ENCODE measurements at places on chromosomes 3 and 15.
A peak's percentile ranks its signal among the peaks of the same experiment; 100 is the strongest.

GRCh38 chr3:129878355-129878754 lies 15.2 kb downstream of the TMCC1 start:
- peak; percentile 16 for DNase-seq

DNA sequence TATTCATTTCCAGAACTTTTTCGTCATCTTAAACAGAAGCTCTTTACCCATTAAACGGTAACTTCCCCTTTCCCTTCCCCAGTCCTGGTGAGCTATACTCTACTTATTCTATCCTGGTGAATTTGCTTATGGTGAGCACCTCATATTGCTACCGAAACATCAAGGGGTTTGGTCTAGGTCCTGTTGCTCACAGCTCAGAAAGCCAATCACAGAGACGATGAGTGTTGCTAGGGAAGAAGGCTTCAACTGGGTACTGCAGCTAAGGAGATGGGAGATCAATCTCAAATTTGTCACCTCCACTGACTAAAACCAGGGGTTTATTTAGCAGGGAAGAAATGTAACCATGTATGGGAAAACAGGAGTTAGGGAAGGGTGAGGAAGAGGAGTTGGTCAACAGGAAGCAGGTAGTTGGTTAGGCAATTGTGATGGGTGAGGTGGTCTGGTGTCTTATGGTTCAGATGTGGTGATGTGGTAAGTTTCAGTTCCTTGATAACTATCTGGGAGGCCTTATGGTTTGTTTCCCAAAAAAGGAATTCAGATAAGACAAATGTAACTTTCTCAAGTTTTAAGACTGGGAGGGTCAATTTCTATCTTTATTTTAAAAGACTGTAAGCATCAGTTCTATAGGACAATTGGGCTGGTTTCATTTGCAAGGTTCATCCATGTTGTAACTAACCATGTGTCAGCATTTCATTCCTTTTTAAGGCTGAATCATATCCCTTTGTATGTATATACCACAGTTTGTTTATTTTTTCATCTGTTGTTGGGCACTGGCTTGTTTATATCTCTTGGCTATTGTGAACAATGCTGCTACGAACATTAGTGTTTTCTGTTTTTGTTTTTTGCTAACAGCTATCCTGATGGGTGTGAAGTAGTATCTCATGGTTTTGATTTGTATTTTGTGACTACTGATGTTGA lies 24.3 kb downstream of the ARHGAP11B start:
- DNase-seq: no peak

GRCh38 chr15:68325726-68326125 lies 48.2 kb downstream of the FEM1B start:
- DNase-seq: no peak

DNA sequence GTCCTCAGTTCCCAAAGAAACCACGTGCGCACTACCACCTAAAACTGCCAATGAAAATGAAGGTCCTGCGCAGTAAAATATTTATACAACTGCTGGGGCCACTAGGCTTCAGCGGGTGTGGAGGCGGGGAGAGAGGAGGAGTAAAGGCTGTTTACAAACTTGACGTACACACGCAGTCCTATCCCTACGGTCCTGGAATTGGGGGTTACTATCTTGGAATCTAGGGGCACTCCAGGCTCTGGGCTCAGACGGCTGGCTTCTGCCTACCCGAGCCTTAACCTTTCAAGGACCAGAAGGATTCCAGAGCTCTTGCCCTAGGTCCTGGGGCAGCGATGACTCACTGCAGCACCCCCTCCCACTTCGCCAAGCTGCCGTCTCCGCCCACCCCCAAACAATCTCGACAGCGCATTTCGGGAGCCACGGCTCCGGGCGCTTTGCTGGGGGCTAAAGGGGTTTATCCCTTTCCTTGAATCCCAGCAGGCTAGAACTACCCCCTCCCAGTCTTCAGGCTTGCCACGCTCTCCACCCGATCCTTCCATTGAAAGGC lies 3.0 kb downstream of the ADAMTS9 start:
- DNase-seq: peak; percentile 42

DNA sequence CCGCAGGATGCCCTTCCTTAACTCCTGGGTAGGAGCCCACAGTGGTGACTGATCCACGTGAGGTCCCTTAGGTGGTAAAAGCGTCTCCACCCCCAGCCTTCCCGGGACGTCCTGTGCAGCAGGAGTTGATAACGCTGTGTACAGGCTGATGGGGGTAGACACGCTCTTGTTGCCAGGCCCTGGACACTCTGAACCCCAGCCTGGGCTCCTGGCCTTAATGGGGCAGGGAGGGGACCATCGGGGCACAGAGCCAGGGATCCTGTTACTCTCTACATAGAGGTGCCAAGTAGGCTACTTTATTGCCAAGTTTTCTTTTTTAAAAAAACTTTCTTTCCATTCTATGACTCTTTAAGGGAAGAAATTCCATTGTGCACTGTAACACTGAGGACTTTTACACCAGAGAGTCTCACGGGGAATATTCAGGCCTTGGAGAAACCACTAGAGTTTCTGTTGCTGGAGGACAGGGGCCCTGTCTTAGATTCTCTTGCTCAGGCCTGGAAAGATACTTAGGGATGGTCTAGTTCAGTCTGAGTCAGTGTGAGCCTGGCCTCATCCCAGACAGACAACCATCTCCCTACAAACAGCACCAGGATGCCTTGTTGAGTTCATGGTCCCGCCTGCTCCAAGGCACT lies 104.3 kb upstream of the RNU6-1 start:
- DNase-seq: no peak

DNA sequence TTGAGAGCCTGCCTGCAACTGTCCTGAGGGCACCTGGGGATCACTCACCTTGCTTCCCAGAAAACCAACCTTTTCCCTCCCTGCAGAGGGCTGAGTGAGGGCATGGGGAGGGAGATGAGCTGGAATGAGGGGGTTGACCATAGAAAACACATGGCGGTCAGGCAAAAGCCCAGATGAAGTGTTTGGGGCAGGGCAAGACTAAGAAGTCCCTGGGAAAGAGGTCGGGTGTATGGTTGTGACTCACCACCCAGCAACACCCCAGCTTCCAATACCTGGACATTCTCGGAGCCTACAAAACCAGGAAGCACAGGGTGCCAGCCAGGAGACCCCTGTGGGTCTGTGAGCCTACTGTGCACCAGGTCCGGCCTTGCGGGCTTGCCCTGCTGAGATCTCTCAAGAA lies 95.3 kb upstream of the ATP2B2 start:
- DNase-seq: peak; percentile 35

- no peak for DNase-seq
Observed at GRCh38 chr3:32290619-32291018, 52.1 kb downstream of the CMTM8 start.

DNA sequence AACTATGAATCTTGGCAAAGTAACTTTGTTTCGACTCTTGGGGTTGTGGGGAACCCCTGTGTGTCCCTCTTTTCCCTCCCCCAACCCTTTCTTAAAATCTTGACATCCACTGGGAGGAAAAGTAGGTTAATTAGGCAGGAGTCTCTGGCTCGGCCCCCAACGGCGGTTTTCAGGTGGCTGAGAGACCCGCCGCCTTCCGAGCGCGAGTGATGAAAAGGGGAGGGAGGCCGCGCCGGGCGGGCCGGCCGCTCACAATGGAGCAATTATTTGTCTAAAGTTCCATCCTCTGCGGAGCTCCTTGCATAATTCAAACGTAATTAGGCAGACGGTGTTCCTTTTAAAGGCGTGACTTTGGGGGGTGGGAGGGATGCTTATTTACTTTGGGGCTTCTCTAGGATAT lies 51.7 kb downstream of the ZIC4 start:
- no peak for DNase-seq

DNA sequence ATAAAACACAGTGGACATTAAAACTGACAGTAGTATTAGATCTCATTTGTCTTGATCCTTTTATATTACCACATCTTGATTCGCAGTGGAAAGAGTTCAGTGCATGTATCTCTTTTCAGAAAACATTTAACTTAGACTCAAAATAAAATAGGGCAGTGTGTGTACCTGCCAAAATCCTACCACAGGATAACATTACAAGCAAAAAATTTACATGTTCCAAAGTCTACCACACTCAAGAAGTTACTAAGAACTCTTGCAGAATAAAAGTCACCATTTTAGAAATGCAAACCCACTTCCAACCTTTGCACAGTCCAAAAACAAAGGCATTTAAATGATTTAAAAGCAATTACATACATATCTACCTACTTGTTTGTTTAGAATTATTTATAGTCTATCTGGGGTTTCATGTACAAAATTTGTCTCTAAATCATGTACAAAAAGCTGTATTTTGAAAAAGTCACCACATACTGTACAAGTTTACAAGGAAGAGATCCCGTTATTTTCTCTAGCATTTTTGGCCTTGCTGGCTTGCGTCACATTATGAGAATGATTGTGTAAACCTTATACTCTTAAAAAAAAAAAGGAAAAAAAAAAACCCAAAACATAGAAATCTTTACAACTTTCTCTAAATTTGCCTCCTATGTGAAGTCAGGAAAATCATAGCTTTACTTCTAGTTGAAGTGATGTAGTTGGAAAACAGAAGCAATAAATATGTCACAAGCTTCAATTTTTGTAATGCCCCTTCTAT lies 153.8 kb downstream of the ADAM10 start:
- no peak for DNase-seq

DNA sequence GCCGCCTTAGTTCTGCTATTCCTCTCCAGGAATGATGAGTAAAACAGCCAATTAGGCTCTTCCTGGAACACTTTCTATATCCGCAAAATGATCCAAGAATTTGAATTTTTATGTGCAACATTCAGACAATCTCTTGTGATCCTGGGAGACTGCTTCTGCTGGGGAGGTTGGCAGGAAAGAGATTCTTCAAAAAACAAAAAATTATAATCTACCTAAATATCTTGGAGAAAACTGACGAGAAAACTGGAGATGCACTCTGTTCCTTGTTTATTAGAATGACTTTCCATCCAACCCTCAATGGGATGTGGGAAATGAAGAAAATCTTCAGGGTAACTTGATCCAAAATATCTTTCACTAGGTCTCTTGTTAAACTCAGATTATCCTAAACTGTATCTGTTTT lies 346.3 kb upstream of the UBE2E2 start:
- no peak for DNase-seq

- no peak for DNase-seq
Observed at GRCh38 chr15:28879551-28879950, 6.2 kb upstream of the APBA2 start.

DNA sequence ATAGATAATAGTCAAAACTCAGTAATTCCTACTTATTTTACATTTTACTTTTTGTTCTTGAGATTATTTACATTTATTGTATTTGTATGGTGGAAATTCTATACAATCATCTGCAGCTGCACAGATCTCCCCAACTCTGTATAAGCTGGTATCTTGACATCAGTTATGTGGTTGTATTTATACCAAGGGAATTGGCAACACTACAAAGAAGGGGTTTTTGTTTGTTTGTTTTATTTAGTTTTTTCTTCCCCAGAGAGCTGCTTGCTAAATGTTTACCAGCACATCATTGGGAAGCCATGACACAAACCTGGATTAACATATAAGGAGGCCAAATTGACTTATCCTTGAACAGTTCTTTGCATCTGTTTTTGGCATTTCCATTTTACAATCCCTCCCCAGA lies 389.2 kb upstream of the KCNMB2 start:
- no peak for DNase-seq

GRCh38 chr3:194492001-194492400 lies 5.2 kb upstream of the ATP13A3 start:
- DNase-seq: no peak

DNA sequence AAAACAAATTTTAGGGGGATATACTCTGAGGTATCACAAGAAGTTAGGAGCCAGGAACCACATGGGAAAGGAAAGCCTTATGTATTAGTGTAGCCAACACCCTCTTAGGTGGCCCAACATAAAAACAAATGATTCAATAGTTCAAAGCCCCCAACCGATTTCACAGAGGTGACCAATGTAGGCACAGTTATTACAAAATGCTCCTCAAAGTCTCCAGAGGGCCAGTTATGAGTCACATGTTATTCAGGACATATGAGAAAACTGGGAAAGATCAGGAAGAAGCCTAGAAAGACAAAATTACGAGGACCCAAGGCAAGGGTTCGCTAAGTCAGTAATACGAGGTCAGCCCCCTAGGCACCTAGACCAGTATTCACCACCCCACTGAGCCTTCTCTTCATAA lies 29.9 kb upstream of the FBN1 start:
- DNase-seq: no peak

GRCh38 chr3:195583831-195584542 lies at the start of gene APOD:
Gene APOD (minus strand): TSS chr3:195583940. CDS start chr3:195579461, 4,479 bp downstream.
- DNase-seq: peak; percentile 71

- no peak for DNase-seq
Observed at GRCh38 chr3:87336761-87337160, 60.4 kb upstream of the POU1F1 start.

DNA sequence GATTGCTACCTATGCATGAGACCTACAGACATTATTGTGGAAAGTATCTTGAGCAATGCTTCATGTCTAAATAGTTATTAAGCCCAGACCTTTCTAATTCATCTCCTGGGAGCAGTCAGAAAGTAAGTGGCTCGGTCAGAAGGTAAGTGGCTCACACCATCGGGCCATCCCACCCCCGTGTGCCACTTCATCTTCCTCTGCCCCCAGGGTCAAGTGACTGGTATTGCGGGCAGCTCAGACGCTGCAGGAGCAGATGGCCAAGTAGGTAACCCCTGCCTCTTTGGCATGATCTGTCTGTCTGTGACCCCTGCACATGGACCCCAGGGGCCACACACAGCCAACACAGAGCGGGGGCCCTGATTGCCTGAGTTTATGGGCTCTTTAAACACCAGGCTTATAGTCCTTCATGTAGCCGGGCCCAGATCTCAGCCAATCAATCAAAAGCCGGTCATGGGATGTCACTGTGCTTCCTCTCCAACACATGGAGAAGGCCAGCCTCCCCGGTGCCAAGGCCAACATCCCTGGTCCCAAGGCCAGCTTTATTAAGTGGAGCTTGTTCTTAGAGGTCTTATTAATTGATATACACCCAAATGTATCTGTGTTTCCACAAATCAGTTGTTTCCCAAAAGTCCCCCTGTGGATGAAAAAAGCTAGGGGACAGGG lies 42.9 kb downstream of the LARP6 start:
- no peak for DNase-seq

DNA sequence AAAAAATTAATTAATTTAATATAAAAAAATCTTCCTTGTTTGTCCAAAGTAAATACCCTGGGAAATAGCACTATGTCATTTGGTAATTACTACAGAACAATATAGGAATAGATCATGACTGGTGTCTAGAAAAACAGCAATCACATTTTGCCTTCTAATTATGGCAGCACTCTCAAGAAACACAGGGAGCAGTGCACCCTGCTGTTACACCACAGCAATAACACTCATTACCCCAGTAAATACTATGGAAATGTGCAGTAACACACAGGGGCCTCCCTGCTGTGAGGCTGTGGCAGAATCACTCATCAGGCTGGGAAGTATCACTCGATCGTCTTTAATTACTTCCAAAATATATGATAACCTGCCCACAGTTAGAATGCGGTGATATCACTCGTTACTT lies 646.0 kb downstream of the TUSC7 start:
- no peak for DNase-seq

- DNase-seq: no peak
Observed at GRCh38 chr3:143652118-143652517, 196.2 kb downstream of the SLC9A9 start.
